Left kidney (tissue), 8 donors: ENCODE measurements at places on chromosomes 13 and 19. TPM values are rescaled to one million over a fixed set of nuclear protein-coding genes. Genes with fewer than 3 reads are reported as not detected.
A peak's percentile ranks its signal among the peaks of the same experiment; 100 is the strongest.

- DNase-seq = no peak
Measured at GRCh38 chr13:110574161-110574560, 12.6 kb upstream of the RAB20 start.

- no peak for DNase-seq
Measured at GRCh38 chr13:99959540-99960230, 11.9 kb downstream of the ZIC5 start.

DNA sequence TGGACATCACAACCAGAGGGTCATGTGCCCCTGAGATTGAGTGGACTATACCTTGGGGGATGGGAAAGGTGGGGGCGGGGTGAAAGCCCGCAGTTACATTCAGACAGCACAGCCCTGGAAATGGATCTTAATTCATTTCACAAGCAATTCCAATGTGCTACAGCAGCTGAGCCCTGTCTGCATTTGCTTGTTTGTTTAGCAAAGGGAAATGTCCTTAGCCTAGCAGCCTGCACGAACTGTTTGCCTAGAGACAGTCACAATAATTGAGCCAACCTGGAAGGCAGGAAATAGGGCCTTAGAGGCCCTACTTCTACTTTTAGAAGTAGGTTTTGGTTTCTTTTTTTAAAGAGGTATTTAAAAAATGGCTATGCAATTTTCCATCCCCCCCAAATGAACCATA lies 177.3 kb upstream of the KL start:
- DNase-seq = peak; percentile 85

The EDDM13 gene
- 5.0 TPM for polyA plus RNA-seq

- no peak for DNase-seq
Measured at GRCh38 chr19:42271045-42271419, 2.0 kb downstream of the CIC start.

DNA sequence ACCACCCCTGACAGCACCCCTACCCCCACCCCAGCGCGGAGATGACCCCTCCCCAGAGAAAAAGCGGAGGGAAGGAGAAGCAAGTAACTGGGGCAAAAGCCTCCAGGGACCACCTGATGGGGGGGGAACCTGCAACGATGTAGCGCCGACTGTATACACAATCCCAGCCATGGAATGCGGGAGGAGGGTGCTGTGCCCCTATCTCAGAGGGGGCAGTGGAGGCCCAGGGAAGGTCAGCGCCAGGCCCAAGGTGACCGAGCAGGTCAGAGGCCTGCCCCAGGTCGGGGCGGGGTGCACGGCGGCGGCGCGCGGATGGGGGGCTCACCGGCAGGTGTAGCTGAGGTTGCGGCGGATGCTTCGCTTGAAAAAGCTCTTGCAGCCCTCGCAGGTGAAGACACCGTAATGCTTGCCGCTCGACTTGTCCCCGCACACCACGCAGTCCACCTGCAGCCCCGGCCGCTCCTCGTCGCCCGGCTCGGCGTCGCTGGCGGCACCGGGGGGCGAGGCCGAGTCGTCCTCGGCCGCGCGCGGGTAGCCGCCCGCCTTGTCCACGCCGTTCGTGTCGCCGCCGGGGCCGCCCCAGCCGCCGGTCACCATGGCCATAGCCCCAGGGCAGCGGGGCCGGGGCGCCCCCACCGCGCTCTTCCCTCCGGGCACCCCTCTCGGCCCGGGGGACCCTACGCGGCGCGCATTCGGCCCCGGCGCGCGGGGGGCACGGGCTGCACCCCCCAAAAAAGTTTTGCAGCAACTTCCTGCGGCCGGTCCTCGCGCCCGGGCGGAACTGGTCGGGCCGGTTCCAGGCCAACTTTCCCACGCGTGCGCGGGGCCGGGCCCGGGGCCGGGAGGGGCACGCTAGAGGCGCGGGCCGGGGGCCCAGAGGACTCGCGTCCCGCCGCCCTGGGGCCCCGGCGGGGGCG lies 843 bp downstream of the NR2F6 start:
- DNase-seq = no peak

DNA sequence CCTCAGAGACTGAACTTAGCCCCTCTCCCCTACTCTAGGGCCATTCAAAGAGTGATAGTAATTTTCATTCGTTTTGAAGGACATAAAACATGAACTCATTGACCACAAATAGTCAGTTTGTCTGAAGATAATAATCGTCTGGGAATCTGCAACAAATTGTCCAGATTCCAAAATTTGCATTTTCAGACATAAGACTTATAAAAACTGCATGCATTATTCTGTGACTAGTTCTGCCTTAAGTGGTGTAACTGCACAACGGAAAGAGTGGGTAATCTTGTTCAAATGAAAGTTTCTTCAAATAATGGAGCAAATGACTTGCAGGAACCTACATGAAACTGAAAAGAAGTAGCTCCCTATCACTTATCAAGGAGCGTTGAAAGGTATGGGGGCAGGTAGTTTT lies 8.4 kb downstream of the CSNK1A1L start:
- no peak for DNase-seq

The CCDC70 gene
- not detected for polyA plus RNA-seq

DNA sequence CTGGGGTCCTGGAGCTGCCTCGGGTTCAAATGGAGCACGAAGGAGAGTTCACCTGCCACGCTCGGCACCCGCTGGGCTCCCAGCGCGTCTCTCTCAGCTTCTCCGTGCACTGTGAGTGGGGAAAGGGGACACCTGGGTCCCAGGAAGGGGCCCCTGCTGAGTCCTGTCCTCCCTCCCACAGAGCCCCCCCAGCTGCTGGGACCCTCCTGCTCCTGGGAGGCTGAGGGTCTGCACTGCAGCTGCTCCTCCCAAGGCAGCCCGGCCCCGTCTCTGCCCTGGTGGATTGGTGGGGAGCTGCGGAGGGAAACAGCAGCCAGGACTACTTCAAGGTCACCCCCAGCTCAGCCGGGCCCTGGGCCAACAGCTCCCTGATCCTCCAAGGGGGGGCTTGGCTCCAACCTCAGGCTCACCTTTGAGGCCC lies 11.0 kb upstream of the SIGLEC11 start:
- DNase-seq = no peak

DNA sequence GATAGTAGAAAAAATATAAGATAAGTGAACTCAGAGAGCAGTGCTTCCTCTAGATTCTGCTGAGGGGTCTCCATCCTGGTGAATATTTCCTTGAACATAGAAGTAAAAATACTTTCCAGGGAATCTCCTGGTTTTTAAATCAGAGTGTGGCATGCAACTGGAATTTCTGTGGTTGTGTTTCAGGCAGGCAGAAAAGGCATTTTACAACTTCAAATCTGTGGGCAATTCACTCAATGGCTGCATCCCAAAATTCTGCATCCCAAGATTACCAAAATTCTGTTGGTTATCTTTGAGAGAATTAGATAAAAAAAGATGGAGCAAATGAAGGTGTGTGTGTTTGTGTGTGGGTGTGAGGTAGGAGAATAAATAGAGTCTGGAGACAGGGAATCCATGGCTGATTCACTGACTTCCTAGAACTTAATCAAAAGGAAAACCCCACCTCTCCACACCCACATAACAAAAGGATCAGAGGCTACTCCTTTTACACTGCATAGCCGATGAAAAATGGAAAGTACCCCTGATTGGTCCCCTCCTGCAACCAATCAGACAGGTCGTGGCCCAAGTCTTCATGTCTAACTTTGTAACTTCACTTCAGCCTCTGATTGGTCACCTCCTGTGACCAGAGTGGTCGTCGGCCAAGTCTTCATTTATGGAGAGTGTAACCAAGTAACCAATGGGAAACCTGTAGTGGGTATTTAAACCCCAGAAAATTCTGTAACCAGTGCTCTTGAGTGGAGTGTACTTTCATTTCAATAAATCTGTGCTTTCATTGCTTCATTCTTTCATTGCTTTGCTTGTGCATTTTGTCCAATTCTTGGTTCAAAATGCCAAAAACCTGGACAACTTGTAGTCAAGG lies 112.8 kb downstream of the DLEU7 start:
- DNase-seq = no peak
